ENCODE measurements at places on chromosomes 13 and 19.

DNA sequence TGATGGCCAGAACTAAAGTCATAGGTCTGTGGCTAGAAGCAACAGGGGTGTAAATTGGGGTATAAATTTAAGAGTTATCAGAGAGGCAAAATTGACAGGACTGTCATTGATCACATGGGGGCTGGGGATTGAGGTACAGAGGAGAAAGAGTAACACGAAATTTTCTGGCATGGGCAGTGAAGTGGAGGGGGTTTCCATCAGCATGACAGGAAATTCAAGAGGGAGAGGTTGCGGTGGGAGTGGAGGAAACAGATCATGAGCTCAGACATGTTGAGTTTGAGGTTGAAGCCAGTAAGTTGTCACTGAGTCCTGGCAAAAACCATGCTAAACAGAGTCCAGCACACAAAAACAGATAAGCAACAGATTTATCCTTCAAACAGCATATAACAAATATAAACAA lies 192.1 kb upstream of the TSC22D1 start:
- peak; percentile 72 for DNase-seq

DNA sequence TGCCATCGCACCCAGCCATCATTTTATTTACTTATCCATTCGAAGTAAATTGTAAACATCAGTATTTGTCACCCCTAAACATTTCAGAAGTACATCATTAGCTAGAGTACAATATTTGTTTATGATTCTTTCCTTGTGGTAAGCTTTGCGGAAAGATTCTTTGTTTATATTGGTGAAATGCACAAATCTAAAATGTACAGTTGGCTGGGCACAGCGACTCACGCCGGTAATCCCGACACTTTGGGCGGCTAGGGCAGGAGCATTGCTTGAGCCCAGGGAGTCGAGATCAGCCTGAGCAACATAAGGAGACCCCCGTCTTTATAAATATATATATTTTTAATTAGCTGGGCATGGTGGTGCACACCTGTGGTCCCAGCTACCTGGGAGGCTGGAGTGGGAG lies 10.1 kb downstream of the LGALS7B start:
- DNase-seq, result no peak

DNA sequence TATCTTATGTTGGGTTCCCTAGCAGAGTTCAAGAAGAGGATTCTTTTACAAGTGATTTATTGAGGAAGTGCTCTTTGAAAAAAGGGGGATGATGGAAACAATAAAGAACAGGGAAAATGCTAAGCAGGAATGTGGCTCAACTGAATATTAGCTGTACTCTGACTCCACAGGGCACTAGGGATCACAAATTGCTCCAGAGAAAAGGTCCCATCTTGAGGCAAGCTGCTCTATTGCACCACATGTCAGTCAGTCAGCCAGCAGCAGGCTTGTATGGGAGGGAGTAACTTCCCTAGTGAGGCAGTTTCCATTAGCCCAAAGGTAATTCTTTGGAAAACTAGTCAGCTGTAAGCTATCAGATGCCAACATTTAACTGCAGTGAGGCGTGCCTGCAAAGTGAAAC lies 73.3 kb upstream of the FNDC3A start:
- DNase-seq, result no peak

DNA sequence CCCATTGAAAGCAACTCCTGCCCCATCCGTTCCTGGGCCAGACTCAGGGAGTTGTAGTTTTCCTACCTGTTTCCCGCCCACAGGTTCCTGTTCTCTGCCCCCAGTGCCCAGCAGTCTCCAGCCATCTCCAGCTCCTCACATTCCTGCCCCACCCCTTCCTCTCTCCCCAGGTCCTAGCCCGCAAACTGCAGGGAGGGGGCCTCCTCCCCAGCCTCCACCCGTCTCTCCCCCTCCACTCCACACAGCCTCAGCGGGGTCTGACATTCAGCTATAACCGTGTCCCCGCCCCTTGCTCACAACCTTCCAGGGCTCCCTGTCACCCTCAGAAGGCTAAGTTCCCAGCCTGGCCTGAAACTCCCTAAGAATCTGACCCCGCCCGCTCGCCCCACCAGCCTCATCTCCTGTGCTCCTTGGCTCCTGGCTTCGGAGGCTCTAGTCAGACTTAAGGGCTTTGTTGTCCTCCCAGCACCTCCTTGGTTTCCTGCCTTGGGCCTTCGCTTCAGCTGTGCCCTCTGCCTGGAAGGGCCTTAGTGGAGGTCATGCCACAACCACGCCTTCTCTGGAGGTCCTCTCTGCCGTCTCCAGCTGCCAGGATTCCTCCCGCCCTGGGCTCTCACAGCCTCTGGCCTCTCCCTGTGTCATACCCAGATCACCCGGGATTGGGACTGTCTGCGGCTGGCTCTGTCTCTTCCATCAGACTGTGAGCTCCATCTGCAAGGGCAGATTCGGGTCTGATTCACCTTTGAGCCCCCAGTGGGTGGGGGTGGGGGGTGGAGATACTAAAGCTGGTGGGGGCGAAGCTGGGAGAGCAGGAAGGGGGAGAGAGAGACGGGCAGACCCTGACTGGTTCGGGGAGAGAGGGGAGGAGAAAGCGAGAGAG lies 5.1 kb upstream of the SPACA6 start:
- no peak for DNase-seq

DNA sequence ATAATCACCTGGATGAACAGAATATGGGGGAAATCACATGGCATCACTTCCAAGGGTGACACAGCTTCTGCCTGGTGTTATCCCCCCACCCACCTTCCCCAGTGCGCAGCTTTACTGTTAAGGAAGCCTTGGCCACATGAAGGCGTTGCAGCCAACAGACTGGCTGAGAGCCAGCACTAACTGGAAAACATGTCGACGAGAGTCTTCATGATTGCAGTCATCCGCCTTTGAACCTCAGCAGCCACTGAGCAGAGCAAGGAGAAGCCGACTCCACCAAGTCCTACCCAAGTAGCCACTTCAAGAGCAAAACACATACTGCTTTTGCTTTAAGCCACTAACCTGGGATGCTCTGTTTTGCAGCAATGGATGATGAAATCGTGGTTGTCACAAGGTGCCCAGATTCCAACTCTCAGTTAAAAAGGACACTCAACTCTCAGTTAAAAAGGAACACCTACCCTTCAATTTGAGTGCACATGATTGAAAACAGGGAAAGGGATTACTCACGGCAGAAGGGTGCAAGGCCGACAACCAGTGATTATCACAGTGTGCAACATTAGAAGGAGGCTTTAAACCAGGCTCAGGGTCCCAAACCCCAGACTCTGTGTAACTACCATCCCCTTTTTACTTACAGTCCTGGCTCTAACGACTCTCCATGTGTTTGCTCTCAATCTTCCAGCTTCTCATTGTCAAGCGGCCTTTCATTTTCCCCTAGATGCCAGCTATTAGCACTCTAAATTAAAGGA lies 149.1 kb downstream of the KLF12 start:
- DNase-seq, result peak; percentile 89

DNA sequence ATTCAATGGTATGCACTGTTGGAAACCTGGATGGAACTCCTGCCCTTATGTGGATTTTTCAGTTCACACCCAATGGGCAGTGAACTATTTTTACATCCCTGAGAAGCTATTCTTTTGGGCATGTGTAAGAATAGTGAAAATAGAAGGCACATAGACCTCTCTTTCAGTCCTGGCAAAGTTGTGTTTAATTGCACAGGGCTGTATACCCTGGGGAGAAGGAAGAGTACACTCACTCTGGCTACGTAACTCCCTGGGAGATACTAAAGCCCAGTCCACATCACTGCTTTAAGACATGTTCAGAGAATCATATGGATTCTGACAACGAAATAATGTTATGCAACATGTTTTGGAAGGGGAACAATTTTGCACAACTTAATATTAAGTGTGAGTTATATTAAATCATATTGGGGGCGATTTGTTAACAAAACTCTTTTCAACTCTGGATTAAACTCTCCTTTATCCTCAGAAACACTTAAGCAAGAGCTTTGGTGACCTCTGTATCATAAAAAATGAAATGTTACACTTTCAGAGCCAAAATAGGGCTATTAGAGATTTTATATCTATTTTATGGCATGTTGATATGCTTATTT lies 166.1 kb downstream of the DCT start:
- no peak for DNase-seq

DNA sequence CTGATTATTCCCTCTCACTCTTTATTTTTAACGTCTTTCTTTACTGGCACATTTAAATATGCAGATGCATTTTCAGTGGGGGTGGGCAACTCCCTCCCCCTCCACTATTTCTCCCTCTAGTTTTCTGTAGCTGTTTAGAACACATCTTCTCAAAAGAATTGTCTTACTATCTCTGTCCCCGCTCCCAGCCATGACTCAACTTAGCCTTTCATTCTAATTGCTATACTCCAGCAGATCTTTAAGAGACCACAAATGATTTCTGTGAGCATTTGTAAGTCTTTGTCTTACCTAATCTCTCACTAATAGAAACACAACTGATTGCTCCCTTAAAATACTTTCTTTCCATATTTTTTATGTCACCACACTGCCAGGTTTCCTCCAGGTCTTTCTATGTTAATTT lies 350.9 kb downstream of the SPRY2 start:
- no peak for DNase-seq

DNA sequence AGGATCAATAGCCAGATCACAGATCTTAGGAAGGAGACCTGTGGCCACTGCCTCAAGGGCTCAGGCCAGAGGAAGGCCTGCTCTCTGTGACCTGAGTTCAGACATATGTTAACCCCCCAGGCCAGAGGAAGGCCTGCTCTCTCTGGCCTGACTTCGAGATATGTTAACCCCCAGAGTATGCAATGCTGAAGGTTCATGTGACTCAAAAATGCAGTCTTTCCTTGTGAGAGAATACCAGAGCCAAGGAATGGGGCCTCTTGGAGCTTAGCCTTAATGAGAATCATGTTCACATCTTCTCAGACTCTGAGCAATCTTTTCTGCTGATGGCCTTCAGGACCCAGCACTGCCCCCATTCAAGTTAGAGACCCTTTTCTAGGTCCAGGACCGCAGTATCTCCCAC lies 36.7 kb downstream of the MBNL2 start:
- no peak for DNase-seq

- no peak for DNase-seq
Observed at GRCh38 chr19:50501568-50502475, 9.2 kb downstream of the JOSD2 start.

GRCh38 chr19:42290523-42291434 lies 11.2 kb upstream of the PRR19 start:
- peak; percentile 77 for DNase-seq

DNA sequence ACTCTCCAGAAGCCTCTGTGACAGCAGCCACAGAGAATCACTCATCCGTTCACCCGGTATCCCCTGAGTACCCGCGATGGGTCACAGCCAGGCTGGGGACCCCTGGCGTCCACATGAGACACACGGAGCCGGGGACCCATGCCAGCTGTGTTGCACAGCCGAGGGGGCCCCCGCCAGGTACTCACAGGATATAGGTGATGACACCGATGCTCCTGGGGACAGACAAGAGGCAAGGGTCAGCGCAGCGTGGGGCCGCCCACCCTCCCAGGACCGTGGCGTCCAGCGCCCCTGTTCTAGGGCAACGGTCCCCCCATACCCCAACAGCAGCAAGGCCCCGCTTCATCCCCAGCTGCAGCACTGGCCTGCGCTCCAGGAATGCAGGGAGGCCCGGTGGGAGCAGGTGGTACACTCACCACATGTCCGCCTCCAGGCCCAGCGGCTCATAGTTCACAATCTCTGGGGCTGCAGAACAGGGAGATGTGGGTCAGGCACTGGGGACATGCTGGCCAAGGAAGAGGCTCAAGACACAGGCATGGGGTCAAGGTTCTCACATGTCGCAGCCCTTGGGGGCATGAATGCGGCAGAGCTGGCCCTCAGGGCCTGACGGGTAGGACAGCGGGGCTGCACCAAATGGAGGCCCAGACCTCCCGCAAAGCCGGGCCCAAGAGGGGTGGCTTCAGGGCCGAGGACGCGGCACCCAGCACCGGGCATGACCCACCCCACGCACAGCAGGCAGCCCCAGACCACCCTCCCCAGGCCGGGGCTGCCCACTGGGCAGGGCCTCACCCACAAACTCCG lies 7.2 kb downstream of the DAPK3 start:
- no peak for DNase-seq

- no peak for DNase-seq
Observed at GRCh38 chr19:58085348-58085875, 12.6 kb downstream of the ZSCAN18 start.

- DNase-seq, result peak; percentile 30
Observed at GRCh38 chr19:29672319-29672932, 7.2 kb downstream of the PLEKHF1 start.

- DNase-seq, result no peak
Observed at GRCh38 chr19:47657719-47658118, 48.8 kb downstream of the BICRA start.

- DNase-seq, result no peak
Observed at GRCh38 chr13:24035411-24035810, 125.1 kb upstream of the SPATA13 start.

- no peak for DNase-seq
Observed at GRCh38 chr13:110424569-110425443, 117.7 kb downstream of the COL4A2 start.

GRCh38 chr19:48351341-48351752 lies 12.4 kb downstream of the TMEM143 start:
- DNase-seq, result peak; percentile 89

- DNase-seq, result no peak
Observed at GRCh38 chr19:4980067-4980466, 11.2 kb downstream of the KDM4B start.

DNA sequence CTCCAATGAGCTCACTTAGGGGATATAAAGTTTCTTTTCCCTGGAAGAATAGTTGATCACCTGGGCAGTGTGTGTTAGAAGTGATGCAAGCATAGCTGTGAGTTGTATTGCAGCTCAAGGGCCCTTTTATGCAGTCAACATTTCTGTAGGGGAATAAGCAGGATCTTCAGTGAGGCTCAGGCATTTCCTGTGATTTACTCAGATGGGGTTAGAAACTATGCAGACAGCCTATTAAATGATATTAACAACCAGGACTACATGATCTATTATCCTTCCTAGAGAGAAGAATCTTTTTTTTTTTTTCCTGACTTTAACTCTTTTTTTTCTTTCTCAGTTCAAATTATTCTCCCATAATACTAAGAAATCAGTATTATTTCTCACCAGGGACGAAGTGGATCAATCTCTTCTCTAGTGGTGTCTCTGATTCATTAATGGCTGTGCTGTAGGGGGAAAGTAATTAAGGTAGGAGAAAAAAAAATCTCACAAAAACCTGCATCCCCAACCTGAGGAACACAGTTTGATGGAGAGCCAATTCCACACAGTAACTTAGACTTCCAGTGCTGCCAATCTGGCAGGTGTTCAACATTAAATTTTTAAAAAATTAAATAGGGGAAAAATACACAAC lies 126.4 kb upstream of the SLC10A2 start:
- no peak for DNase-seq

DNA sequence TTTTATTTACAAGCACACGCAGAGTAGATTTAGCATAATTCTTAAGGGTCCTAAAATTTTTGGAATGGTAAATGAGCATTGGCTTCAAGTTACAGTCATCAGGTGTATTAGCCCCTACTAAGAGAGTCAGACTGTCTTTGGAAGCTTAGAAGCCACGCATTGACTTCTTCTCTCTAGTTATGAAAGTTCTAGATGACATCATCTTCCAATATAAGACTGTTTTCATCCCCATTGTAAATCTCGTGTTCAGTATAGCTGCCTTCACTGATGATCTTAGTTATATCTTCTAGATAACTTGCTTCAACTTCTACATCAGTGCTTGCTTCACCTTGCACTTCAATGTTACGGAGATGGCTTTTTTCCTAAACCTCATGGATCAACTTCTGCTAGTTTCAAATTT lies 148.8 kb upstream of the SLITRK1 start:
- no peak for DNase-seq

- DNase-seq, result no peak
Observed at GRCh38 chr19:28553764-28554163, 659.2 kb downstream of the UQCRFS1 start.

GRCh38 chr19:33332248-33332647 lies 29.9 kb upstream of the CEBPA start:
- no peak for DNase-seq

- no peak for DNase-seq
Observed at GRCh38 chr13:83065108-83065507, 817.2 kb downstream of the SLITRK1 start.

All from activated CD8-positive, alpha-beta T cell treated with anti-CD3 and anti-CD28 coated beads for 36 hours (primary cell).